AG09309 (cell line): ENCODE measurements at places on chromosomes 2 and 18.

DNA sequence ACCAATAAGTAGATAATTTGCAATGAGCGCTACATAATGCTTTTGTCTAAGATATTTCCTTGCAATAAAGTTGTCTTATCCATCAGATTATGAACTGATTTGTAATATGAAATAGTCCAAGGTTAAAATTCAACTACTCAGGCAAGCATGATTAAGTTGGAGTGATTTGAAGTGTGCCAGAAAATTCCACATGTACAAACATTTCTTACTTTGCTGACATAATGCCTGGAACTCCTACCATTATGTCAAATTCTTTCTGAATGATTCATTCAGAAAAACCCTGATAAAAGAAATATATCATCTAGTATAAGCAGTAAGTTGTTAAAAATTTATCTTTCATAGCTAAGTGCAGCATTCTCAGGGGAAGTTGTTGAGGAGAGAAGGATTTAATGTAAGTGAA, 87.3 kb downstream of the CBLN2 start:
- no peak for DNase-seq

DNA sequence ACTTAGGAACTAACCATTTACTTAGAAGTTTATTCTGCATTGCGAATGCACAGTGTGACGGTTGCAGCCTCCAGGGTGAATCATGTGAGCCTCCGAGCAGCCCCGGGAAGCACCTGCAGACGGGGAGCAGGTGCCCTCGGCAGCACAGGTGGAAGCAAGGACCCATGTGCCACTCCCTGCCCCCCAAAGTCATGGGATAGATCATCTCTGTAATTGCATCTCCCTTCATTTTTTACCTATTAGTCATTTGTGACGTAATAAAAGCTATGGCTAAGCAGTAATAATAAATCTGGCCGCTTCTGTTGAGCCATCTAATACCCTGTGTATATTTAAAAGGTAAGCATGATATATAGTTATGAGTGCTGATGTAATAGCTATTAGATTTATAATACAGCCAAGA, 97.2 kb downstream of the PTGR3 start:
- no peak for DNase-seq

DNA sequence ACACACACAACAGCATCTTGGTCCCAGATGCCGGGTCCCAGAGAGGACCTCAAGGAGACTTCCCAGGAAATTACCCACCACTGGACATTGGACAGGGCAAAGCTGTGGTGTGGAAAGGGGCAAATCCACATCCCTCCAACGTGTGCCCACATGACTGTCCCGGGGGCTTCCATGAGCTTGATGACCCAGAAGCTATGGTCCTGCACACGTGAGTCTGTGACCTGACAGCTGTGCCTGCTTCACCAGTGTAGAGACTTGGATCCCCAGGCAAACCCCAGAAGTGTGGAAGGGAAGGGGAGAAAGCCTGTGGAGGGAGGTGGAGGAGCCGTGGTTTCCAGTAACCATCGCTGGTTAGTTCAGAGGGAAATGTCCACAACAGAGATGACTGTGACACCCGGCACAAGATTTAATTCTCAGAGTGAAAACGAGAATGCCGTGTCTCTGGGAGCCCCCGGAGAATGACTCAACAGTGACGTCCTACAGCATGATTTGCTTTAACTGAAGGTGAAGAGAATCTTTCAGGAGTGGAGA, 19.1 kb upstream of the GPR55 start:
- no peak for DNase-seq

DNA sequence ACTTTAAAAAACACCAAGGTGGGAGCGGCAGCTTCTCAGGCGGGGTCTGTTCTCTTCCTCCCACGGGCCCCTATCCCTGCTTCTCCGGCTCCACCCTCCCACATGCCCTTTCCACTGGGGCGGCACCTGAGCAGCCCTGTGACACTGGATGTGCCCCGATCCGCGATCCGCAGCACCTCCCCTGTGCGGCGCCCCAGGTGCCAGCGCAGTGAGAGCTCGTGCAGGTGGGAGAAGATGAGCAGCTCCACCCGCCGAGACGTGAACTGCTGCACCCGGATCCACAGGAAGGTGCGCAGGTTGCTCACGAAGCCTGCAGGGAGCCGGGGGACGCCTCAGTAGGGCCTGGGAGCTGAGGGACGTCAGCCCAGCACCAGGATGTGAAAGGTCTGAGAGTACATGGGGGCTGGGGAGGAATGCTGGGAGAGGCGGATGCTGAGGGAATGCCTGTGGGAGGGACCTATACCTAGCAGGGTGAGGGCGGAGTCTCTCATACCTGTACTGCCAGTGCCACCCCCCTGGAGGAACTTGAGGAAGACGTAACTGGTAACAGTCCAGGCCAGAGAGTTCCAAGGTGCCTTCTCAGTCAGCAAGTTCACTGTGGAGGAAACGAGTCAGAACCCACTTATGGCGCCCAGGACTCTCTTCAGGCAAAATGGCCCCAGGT, 2.8 kb downstream of the ABCB6 start:
- DNase-seq, result no peak

DNA sequence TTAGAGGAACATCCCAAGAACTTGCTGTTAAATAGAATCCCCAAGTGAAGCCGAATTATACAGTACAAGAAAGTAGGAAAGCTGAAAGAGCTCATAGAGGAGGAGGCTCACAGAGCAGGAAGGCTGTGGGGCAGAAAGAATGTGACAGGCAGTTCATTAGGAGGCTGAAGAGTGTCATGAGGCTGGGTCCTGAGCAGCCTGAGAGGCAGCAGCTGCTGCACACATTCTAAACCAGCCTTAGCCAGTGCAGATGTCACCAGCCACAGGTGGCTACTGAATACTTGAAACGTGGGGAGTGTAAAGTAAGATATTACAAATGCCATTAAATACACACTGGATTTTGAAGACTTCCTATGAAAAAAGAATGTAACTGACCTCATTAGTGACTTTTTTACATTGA, 490.2 kb upstream of the KLHL29 start:
- DNase-seq, result no peak

GRCh38 chr18:676736-677135, 19.3 kb downstream of the TYMS start:
- DNase-seq, result no peak

- DNase-seq, result no peak
Observed at GRCh38 chr2:33265584-33266338, 210.7 kb upstream of the RASGRP3 start.

GRCh38 chr2:60282886-60283285, 270.6 kb downstream of the BCL11A start:
- no peak for DNase-seq
